ENCODE measurements at places on chromosomes 3 and 15.

DNA sequence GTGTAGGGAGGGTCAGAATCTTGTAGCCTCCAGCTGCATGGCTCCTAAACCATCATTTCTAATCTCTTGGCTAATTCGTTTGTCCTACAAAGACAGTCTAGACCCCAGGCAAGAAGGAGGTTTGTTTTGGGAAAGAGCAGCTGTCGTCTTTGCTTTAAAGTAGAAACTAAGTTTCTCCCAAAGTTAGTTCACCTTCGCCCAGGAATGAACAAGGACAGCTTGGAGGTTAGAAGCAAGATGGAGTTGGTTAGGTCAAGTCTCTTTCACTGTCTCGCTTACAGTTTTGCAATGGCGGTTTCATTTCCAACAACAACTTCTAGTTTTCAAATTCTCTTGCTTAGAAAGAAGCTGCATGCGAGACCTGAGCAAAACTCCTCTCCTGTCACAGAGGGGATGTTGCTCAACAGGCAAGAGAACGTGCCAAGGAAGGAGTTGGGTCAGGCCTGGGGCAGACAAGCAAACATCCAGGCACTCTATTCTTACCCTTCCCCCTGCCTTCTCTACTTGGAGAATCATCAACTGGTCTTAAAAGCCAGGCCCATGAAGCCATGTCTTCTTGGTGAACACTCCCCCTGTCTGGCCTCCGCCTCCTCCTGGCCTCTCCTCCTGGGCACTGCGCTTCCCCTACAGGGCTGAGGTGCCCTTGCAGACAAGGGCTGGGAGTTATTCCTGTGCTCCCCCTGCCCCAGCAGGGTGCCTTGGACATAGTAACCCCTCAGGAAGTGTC lies 57.6 kb downstream of the TMEM44 start:
- no peak for DNase-seq

DNA sequence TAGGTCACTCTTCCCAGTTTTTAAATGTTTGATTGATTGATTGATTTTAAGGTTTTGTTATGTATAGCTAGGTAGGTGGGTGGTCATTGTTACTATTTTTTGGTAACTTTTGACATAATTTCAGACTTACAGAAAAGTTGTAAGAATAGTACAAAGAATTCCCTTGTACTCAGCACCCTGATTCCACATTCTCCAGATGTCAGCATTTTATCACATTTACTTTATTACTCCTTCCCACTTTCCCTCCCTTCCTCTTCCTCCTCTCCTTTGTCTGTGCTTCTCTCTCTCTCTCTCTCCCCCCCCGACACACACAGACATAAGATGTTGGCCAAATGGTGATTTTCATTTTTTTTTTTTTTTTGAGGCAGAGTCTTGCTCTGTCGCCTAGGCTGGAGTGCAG lies 14.8 kb downstream of the IDH3A start:
- DNase-seq: no peak

- no peak for DNase-seq
These were observed 46.9 kb downstream of the MBNL1 start for GRCh38 chr3:152315623-152316022.

DNA sequence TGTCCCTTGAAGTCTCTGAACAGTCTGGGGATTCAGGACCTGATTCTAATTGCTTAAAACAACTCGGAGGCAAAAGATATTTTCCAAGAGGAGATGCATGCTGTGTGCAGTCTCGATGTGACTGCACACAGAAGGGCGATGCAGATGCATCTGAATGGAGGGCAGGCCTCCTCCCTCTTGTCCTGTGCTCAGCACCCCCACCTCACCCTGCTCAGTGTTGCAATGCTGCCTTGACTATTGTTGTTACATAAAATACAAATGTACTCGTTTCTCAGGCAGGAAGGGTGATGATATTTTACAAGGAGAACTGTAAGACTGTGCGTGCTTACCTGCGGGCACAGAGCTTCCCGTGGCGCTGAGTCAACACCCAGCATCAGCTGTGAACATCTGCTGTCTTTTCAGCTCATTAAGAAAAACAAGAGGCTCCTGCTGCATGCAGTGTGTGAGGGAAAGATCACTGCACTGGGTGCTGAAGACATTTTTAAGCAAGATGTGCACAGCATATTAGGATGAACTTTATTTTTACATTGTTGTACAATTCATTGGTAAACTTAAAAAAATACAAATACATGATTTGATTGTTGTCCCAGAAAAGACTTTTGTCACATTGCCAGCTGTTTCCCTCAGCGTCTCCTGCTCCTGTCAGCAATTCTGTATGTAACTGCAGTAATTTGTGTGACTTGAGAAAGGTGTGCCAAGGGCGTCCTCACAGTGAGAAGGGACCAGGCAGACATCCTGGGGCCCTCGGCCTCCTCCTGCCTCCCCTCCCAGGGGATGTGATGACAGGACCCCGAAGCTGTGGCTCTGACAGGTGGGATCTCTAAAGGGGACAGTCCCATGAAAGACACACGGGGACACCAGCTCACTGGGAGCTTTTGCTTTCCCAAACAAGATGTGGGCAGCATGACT lies 56.3 kb upstream of the RPL32 start:
- no peak for DNase-seq

- DNase-seq: no peak
These were observed 632 bp downstream of the CTSH start for GRCh38 chr15:78944202-78944625.

DNA sequence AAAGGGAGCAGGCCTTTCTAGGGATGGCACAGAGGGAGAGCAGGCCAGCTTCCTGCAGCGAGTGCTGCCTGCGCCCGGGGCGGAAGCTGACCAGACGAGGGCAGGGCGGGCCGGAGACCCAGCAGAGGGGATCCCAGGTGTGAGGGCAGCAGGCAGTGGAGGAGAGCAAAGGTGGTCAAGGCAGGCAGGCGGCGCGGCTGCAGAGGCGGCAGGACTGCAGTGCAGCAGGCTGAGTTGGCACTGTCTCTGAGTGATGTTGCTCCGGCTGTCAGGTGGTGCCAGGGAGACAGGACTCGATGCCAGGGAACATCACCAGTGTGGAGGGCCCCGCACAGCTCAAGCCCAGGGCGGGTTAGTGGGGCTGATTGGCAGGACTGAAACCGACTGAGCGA lies 22.3 kb upstream of the PLXNA1 start:
- no peak for DNase-seq

DNA sequence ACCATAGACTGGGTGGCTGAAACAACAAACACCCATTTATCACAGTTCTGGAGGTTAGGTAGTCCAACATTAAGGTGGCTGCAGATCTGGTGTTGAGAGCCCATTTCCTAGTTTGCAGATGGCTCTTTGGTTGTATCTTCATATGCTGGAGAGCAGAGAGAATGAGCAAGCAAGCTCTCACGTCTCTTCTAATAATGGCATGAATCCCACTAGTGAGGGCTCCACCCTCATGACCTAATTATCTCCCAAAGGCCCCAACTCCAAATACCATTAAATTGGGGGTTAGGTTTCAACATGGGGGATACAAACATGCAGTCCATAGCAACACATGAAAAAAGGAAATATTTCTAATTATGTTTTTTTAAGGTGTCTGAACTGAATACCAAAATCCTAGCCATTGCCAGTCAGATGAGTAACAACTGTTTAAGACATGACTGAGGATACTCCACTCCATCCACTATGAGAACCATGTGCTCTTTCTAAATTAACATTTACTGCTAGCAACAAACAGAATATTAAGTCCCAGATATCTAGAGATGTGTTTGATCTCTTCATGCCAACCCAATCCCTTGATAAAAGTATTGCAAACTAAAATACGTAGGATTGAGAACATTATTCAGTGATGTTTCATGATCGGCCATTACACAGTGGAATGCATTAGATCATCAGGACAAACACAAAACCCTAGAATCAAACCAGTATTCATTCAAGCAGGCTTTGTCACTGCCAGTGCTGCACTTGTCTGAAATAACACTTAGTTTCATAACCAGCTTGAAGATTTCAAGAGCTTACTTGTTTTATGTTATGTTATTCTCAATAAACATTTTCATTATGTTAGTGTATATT lies 340.3 kb downstream of the SLC9A9 start:
- no peak for DNase-seq

GRCh38 chr3:57281715-57282114 lies 10.8 kb downstream of the ASB14 start:
- no peak for DNase-seq

DNA sequence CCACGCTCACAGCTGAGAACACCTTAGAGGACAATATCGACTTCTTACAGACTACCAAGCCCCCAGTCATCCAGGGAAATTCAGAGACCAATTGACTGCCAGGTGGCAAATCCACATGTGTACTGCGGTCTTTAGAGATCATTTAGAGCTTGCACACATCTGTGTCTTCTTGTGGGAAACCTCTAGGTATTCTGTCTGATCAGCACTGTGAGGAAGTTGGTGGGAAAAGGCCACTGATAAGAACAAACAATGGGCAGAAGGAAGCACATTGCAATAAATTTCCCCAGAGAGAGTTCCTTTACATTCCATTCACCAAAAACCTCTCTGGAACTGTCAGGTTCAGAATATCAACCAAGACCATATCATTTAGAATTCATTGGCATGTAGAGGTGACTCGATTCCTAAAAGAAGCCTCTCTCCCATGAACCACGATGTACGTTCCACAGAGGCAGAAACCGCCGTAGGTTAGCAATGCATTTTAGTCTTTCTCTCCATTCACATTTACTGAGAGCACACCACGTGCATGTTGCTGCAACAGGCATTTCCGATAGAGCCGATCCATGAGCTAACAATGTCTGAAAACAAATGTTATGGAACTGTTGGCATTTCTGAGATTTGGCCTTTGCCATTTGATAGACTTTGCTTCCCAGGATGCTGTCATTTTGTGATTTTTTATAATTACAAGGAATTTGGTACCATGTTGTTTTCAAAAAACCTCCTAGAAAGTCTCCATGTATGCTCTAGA lies 287.3 kb upstream of the TPRG1 start:
- DNase-seq: no peak

- DNase-seq: no peak
These were observed 101.1 kb downstream of the ADCY5 start for GRCh38 chr3:123347691-123348264.

DNA sequence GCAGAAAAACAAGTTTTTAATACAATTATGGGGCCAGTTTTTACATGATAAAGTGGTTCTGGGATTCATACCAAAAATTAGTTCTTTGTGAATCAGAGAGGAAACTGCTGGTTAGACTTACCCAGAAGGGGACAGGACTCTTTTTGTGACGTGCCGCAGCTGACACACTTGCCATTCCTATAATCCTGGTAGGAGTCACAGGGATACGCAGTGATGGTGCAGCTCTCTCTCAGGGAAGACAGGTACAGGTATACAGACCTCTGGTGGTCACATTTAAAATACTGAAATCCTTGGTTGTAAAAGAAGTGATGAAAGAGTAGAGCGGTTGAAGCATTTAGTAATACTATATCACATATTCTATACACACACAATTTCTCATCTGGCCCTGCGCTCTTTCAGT lies 20.2 kb upstream of the TMEM41A start:
- no peak for DNase-seq

- DNase-seq: peak; percentile 38
These were observed 57.8 kb upstream of the HRH1 start for GRCh38 chr3:11096266-11097139.

GRCh38 chr3:150114873-150115540 lies 144.3 kb upstream of the PFN2 start:
- no peak for DNase-seq

DNA sequence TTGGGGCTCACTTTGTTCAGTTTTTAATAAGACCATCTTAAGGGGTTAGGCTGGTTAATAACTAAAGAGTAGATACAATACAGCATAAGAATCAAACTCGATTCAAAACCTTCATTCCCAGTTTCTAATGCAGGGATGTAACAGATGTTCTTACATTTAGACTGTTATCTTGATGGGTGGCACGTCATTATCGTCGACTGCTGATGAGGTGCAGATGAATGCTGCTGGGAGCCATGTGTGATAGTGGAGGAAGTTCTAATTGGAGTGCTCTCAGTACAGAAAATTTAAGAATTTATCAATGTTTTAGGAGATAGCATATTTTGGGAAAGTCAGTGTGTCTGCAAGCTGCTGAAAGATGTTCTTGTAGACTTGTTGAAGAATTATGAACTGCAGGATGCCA lies 331.5 kb downstream of the PTPRG start:
- no peak for DNase-seq

DNA sequence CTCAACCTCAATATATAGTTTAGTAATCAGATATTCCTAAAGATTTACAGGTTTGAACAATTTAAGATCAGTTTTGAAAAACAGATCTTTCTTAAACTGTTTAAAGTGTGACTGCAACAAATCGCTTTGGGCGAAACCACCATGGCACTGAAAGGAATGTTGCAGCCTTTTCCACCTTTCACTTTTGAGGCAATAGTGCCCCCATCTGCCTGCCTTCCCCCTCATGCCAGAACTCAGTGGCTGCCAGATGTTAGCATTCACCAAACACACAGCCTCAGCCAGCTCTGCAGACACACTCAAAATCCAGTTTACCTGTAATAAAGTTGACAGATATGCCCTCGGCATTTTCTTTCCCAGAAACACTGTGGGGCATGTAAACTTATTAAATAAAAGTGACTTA lies 3.3 kb downstream of the LYSMD4 start:
- DNase-seq: peak; percentile 49

DNA sequence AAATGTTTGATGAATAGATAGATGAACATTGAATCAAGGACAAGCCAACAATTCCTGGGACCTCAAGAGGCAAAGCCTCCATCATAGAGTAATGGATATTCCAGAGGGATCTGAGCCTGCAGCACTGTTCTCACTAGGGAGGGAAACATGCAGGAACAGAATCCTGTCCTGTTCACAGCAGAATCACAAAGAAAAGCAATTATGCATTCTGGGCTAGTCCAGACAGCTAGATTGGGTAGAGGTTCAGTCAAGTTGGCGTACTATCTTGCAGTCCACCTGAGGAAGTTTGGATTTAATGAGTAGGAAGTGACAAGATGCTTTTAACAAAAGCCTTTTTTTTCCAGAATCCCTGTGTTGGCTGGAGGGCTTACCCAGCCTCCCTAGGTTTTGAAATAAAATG lies 314.5 kb upstream of the SEMA6D start:
- DNase-seq: no peak

- DNase-seq: no peak
These were observed 54.5 kb downstream of the SATB1 start for GRCh38 chr3:18370672-18371071.

- DNase-seq: no peak
These were observed 128.1 kb downstream of the MBNL1 start for GRCh38 chr3:152396867-152397266.

DNA sequence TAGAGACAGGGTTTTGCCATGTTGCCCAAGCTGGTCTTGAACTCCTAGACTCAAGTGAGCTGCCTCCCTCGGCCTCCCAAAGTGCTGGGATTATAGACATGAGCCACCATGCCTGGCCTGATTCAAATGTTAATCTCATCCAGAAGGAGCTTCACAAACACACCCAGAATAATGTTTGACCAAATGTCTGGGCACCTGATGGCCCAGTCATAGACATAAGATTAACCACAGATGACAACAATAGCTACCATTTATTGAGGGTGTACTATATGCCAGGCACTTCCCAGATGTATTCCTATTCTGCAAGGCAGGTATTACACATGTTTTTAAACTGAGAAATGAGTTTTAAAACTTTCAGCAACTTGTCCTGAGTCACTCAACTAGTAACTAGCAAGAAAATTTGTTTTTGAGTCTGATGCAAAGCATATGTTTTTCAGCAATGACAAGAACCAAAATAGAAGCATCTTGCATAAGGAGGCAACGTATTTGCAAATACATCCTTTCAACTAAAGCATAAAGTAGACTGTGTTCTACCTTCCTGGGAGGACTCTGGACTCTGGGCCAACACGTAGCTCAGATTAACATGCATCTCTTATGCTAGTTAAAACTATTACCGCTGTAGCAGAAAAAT lies 8.1 kb upstream of the SPG21 start:
- DNase-seq: no peak
